Activated naive CD4-positive, alpha-beta T cell treated with anti-CD3 and anti-CD28 coated beads, Interleukin-2, amount 10 ng/mL, durations not matched to agents 7 days and 5 days (primary cell): ENCODE measurements at places on chromosomes 12 and 14.

DNA sequence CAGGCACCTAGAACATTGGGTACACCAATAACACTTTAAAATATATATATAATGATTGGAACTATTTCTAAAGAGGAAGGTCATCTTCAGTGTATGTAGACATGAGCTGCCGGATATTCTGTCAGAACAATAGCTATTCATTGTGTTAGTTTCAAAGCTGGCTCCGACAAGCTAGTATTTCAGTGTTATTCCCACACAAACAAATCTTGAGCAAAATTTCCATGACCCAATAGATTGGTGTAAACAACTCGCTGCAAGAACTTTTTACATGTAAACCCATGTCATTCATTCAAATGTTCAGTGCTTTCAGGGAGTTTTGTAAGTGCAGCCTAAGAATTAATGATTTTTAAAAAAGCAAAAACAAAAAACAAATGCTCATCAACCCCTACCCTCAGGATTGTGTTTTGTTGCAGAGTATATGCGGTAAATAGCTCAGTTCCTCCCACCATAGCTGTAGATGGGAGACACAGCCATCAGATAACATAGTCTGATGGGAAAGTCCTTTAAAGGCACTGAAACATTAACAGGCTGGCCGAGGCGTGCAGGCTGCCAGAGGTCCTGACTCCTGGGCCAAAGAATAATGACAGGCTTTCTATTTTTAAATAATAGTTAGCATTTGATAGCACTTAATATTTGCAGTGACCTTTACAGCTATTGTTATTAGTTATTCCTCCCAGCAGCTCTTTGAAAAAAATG is 150.3 kb upstream of the ARHGAP5 start:
- DNase-seq = no peak

DNA sequence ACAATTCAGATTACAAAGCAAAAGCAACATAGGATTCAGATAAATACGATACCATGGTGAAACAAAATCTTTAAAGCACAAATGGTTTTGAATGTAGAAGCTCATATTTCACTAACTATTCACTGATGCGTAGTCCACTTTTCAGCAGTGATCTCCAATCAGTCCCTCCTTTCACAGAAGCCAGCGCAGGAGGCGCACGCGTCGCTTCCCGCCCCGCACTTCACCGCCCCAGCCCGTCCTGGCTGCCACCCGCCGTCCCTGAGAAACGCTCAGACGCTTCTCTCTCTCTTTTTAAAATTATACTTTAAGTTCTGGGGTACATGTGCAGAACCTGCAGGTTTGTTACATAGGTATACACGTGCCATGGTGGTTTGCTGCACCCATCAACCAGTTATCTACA is 19.8 kb upstream of the CHFR start:
- no peak for DNase-seq

DNA sequence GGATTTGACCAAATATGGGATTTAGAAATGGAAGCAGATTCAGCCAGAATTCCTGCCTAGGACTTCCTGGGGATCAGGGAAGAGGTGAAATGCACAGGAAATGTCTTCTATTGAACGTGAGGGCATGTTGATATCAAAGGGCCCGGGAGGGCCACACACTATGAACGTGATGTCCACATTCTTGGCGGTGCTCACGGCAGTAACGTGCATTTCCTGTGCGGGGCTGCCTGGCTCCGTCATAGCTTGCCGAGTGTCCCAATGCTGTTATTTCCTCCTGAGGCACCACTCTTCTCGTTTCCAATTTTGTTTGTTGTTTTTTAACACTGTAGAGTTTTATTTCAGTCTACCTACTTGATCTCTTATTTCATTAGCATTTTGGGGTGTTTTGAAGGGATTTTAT is 67.3 kb downstream of the ZNF664 start:
- DNase-seq = no peak

GRCh38 chr12:130441771-130442760 is 104.4 kb downstream of the PIWIL1 start:
- DNase-seq = no peak

DNA sequence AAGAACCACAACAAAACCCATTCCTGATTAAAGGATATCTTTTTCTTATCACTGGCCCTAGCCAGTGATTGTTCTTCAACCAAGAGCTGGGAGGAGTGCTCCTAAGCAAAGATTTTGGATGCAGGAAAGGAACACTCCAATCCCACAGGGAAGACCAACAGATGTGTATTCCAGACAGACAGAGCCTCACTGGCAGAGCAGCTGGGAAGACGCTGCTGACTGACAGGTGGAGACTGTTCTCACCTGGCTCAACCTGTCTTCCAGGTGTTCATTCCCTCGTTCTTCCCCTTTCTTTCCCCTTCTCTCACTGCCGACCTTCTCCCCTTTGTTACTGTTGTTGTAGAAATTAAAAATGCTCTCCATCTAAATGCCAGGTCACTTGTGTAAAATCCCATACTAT is 89.7 kb upstream of the CCDC198 start:
- no peak for DNase-seq

GRCh38 chr12:20599757-20600156 is 95.4 kb upstream of the SLCO1C1 start:
- DNase-seq = no peak

DNA sequence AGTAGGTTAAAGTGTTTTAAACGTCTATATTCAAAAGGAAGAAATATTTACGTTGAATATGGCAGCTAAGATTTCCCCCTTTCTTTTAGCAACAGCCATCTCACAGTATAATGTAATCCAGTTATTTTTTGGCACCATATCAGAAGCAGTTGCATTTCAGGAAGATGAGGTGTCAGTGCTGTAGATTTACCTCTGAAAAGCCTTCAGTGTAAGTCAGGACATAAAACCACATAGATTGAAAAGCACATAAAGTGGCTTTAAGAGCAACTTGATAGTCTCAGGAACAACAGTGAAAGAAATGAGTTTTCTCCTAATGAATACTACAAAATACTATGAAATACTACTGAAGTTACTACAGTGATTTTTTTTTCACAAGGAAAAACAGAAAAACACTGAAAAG is 6.9 kb downstream of the MLH3 start:
- DNase-seq = no peak

GRCh38 chr14:59761851-59762250 is 108.7 kb downstream of the RTN1 start:
- DNase-seq = no peak

DNA sequence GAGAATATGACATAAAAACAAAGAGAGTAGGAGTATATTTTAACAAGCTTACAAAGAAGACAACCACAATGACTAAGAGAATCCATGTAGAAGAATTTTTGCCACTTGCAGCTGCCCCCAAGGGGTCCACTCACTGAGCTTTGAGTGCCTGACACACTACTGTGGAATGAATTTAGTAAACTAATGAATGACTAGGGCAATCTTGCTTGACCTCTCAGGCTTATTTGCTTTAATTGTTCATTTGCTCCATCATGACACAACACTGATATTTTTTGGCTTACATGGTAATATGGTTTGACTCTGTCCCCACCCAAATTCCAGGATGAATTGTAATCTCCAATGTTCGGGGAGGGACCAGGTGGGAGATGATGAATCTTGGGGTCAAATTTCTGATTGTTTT is 249.1 kb upstream of the FAR2 start:
- DNase-seq = no peak

- no peak for DNase-seq
Observed at GRCh38 chr14:92942576-92942975, 19.6 kb downstream of the CHGA start.

- DNase-seq = no peak
Observed at GRCh38 chr12:16269946-16270345, 7.5 kb downstream of the SLC15A5 start.
